ENCODE measurements at places on chromosomes 13 and 19. TPM values are rescaled to one million over a fixed set of nuclear protein-coding genes. Genes with fewer than 3 reads are reported as not detected.

- DNase-seq: no peak
- peaks cover 32% of the 10 kb centered on the region for H3K27me3 ChIP-seq
- H3K4me1 ChIP-seq: no peaks in the 10 kb centered on the region
Observed at GRCh38 chr19:13460045-13460444, 46.2 kb downstream of the CACNA1A start.

- no peak for DNase-seq
- no peak overlapping the region for H3K27ac ChIP-seq
- peaks cover 24% of the 10 kb centered on the region for H3K4me1 ChIP-seq
- H3K4me3 ChIP-seq: no peak overlapping the region
Observed at GRCh38 chr19:2549701-2550191, 73.8 kb downstream of the GADD45B start.

GRCh38 chr13:50918567-50918966 is 9.0 kb downstream of the RNASEH2B start:
- no peaks in the 10 kb centered on the region for H3K27me3 ChIP-seq
- DNase-seq: no peak
- no peak overlapping the region for H3K4me3 ChIP-seq
- H3K36me3 ChIP-seq: peaks cover 26% of the 10 kb centered on the region
- no peak overlapping the region for H3K27ac ChIP-seq

- H3K36me3 ChIP-seq: peaks cover 15% of the 10 kb centered on the region
- H3K27ac ChIP-seq: no peak overlapping the region
- no peak for DNase-seq
- H3K4me3 ChIP-seq: no peak overlapping the region
- H3K4me1 ChIP-seq: no peaks in the 10 kb centered on the region
Observed at GRCh38 chr19:45822716-45823115, 7.6 kb upstream of the RSPH6A start.

- H3K4me3 ChIP-seq: no peak overlapping the region
- DNase-seq: no peak
- no peaks in the 10 kb centered on the region for H3K36me3 ChIP-seq
- H3K4me1 ChIP-seq: no peaks in the 10 kb centered on the region
Observed at GRCh38 chr13:60836821-60837220, 439.8 kb downstream of the TDRD3 start.

- H3K4me1 ChIP-seq: peaks cover 46% of the 10 kb centered on the region
- H3K27me3 ChIP-seq: peaks cover 7% of the 10 kb centered on the region
- peak within 1 kb of the TSS; percentile 92 for H3K27ac ChIP-seq
- DNase-seq: peak; percentile 65
Observed at GRCh38 chr19:49064768-49065611, at the start of gene NTF4. NTF4 (minus strand) TSS chr19:49064818; CDS start chr19:49061997, 2,821 bp downstream.

DNA sequence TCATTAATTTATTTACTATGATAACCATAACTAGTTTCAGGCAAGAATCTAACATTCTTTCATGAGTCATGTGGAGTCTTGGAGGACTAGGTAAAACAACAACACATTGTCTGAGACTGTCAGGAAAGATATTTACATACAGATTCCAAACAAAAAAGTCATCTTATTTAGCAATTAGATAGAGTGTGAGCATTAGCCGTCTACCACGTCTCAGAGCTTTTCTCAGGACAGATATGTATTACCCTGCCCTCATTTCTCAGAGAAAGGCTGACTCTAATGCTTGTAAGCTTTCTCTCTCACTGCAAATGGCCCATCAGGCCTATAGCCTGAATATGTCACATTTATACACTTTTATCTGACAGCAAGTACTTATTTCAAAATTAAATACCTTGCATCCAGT is 312.1 kb upstream of the PCDH20 start:
- H3K4me3 ChIP-seq: no peak overlapping the region
- H3K27ac ChIP-seq: peak overlapping the region; percentile 18
- peaks cover 29% of the 10 kb centered on the region for H3K4me1 ChIP-seq
- no peaks in the 10 kb centered on the region for H3K36me3 ChIP-seq
- no peak for DNase-seq

DNA sequence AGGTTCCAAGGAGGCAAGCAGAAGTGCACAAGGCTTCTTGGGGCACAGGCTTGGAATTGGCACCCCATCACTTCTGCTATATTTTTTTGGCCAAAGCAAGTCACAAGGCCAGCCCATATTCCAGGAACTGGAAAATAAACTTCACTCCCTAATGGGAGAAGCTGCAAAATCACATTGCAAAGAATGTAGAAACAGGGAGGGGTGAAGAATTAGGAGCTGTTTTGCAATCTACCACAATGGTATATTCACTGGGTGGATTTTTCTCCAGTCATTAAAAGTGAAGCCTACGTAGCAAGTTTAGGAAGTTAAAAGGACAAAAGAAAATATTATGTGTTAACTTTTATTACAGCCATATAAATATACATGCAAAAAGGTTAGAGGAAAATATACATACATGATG is 464.8 kb downstream of the COG6 start:
- no peak overlapping the region for H3K27ac ChIP-seq
- H3K4me1 ChIP-seq: peaks cover 36% of the 10 kb centered on the region
- no peak overlapping the region for H3K4me3 ChIP-seq
- no peak for DNase-seq

DNA sequence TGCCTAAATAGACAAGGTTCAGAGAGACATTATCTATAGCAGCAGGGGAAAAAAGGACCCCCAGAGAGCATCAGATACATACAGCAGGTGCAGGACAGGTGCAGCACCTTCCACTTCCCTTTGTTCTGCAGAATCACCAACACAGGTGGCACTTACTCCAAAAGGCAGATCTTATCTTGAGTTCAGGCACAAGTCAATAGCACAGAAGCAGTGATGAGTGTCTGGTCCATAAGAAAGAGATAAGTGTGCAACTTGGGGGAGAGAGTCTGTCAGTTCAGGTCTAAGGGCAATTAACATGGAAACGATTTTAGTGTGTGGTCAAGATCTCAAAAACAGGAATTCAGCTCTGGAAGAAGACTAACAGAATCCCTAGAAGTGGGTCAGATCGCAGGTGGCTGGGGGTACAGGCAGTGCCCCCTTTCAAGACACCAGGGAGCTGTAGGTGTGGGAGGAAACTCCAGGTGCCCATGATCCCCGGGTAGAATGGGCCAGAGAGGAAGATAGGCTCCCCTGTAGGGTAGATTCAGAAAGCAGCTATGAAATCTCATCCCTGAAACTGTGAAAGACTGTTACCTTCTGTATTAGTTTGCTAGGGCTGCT is 40.6 kb downstream of the TNFSF11 start:
- H3K4me3 ChIP-seq: no peak overlapping the region
- no peak overlapping the region for H3K27ac ChIP-seq
- H3K27me3 ChIP-seq: peaks cover 2% of the 10 kb centered on the region
- H3K36me3 ChIP-seq: no peaks in the 10 kb centered on the region
- no peak for DNase-seq

GRCh38 chr13:54394085-54394700 is 1365.6 kb downstream of the OLFM4 start:
- no peak overlapping the region for H3K4me3 ChIP-seq
- H3K27me3 ChIP-seq: no peaks in the 10 kb centered on the region
- DNase-seq: no peak
- no peak overlapping the region for H3K27ac ChIP-seq

DNA sequence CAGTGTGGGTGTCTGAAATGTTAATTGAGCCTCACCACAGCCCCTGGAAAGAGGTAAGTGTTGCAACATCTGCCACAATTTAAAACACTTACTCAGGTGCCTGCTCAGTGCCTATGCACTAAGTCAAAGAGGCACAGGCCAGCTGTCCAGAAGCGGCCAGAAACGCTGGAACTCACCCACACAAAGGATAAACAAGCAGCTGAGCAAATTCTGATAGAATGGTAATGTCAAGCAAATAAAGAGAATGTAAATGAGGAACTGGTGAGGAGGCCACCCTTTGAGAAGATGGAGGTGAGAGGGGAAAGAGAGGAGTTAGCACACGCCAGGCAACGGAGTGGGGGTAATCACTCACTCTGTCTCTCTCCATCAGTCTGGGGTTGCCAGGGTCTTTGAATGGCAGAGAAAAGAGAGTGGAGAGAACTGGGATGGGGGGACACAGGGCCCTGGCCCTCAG is 67.7 kb upstream of the SERP2 start:
- no peaks in the 10 kb centered on the region for H3K27me3 ChIP-seq
- peaks cover 37% of the 10 kb centered on the region for H3K4me1 ChIP-seq
- no peaks in the 10 kb centered on the region for H3K36me3 ChIP-seq

DNA sequence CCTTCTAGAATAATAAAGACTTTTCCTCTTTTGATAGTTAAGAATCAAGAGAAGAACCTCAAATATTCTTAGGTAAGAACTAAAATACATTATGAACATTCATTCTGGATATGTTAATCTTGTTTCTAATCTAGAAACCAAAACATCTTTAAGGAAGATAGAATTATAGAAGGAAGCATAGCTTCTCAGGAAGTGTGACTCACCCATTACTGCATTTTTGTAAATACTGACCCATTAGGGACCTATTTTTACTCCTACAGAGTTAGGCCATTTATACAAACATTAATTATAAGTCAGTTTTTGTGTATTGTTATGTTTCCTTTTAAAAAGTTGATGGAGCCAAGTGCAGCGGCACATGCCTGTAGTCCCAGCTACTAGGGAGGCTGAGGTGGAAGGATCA is 147.1 kb downstream of the NUFIP1 start:
- H3K4me3 ChIP-seq: no peak overlapping the region
- H3K36me3 ChIP-seq: no peaks in the 10 kb centered on the region
- H3K27me3 ChIP-seq: no peaks in the 10 kb centered on the region
- no peak overlapping the region for H3K27ac ChIP-seq
- no peaks in the 10 kb centered on the region for H3K4me1 ChIP-seq
- no peak for DNase-seq

GRCh38 chr19:29154163-29154562 is 58.8 kb downstream of the UQCRFS1 start:
- no peak for DNase-seq

DNA sequence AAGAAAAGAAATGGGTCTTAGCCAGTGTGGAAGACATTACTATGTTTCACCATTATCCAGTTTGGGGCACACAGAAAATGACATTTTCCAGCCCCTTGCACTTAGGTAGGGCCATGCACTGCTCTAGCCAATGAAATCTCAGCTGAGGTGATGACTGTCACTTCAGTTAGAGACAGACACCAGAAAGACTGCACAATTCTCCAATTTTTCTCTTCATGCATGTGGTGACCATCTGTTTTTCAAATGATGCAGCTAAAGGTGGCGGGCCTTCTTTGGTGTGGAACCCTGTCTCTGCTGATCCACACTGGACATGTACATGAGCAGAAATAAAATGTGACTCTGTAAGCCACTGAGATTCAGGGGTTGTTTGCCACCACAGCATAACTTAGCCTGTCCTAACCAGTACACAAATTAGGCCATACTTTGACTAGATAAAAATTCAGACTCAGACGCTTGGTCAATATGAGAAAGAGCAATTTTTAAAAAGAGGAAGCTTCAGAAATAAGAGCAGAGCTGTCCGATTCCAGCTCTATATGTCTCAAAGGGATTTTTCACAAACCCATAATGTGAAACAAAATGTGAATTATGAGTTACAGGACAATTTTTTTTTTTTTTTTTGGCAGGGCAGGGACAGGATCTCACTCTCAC is 6.7 kb downstream of the ZNF565 start:
- H3K27me3 ChIP-seq: no peaks in the 10 kb centered on the region
- no peak for DNase-seq
- H3K4me1 ChIP-seq: no peaks in the 10 kb centered on the region
- no peak overlapping the region for H3K27ac ChIP-seq
- no peak overlapping the region for H3K4me3 ChIP-seq

- H3K27me3 ChIP-seq: no peaks in the 10 kb centered on the region
- peaks cover 6% of the 10 kb centered on the region for H3K4me1 ChIP-seq
- H3K4me3 ChIP-seq: no peak overlapping the region
- no peak for DNase-seq
- no peak overlapping the region for H3K27ac ChIP-seq
Observed at GRCh38 chr19:51891193-51891747, 3.5 kb upstream of the ZNF577 start.

DNA sequence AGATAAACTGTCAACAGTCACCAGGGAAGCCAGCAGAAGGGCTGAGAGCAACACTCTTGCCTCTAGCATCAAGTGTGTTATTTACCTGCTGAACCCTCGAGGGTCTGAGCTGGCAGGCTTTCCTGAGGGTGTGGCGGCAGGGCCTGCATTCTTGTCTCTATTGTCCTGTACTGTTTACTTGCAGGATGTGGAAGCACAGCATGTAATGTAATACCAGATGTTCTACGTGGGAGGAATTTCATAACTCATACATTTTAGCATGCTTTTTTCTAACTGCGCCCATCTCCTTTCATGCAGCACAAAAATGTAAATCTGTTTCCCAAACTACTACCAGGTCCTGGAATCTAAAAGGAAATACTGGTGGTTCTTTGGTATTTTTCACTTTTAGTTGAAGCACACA is 153.1 kb downstream of the RGCC start:
- H3K4me3 ChIP-seq: no peak overlapping the region
- peaks cover 9% of the 10 kb centered on the region for H3K36me3 ChIP-seq
- no peak for DNase-seq
- peak overlapping the region; percentile 74 for H3K27ac ChIP-seq
- H3K4me1 ChIP-seq: peaks cover 48% of the 10 kb centered on the region

DNA sequence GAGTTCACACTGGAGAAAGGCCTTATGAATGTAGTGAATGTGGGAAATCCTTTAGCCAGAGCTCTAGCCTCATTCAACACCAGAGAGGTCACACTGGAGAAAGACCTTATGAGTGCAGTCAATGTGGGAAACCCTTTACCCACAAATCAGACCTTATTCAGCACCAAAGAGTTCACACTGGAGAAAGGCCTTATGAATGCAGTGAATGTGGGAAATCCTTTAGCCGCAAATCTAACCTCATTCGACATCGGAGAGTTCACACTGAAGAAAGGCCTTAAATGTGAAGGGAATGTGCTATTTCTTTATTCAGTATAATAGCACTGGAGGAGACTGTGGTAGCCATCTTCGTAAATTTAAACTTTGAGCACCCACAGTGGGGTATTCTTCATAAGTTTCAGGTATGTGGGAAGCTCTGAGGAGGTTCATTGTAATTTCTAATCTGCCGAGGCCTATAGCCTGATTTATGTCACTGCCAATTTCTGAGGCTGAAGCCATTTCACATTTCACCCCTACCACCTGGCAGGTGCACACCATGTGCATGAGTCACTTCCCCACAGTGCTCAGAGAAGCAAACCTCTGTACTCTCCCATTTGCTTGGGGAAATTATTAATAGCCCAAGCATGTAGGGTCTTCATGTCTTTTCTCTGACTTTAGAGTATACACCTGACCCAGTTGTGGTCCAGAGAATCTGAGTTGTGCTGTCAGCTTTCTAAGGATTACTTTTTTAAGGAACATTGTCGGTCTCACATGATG is 6.4 kb downstream of the ZNF551 start:
- peaks cover 81% of the 10 kb centered on the region for H3K36me3 ChIP-seq
- no peak overlapping the region for H3K27ac ChIP-seq
- DNase-seq: no peak
- no peak overlapping the region for H3K4me3 ChIP-seq

GRCh38 chr19:47032171-47032811 is 12.7 kb downstream of the NPAS1 start:
- no peak for DNase-seq
- H3K36me3 ChIP-seq: no peaks in the 10 kb centered on the region
- H3K27ac ChIP-seq: no peak overlapping the region

The IGFL2 gene
- total RNA-seq: 3.7 TPM

The PSG11 gene
- not detected for total RNA-seq

The GSX1 gene
- total RNA-seq: not detected

The RASGRP4 gene
- 1.1 TPM for total RNA-seq

The PRDX2 gene
- total RNA-seq: 381 TPM

The SH2D3A gene
- total RNA-seq: 13.9 TPM

The ACP5 gene
- 3.9 TPM for total RNA-seq

The CEACAM8 gene
- not detected for total RNA-seq

The DNAAF3 gene
- 3.3 TPM for total RNA-seq

The IRS2 gene
- total RNA-seq: 12.1 TPM
